ENCODE measurements at places on chromosomes 2 and 18. TPM values are rescaled to one million over a fixed set of nuclear protein-coding genes. Genes with fewer than 3 reads are reported as not detected.

DNA sequence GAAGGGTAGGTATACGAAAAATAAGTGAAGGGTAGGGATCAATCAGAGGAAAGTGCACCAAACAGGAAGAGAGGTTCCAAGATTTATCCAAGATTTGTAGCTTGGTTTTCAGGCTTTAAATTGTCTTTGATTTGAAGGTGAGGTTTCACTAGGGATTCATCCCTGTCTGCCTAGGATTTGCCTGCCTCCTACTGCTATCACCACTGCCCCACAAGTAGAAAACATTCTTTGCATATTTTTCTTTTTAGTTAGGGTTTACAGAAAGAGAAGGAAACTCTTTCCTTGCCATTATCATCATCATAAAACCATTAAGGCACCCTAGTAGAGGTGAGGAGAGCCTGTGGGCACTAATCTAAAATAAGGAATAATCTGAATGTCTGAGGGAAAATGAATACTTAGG is 45.8 kb upstream of the TANC1 start:
- no peak for DNase-seq
- no peak overlapping the region for H3K4me3 ChIP-seq
- H3K4me1 ChIP-seq = no peaks in the 10 kb centered on the region
- no peaks in the 10 kb centered on the region for H3K36me3 ChIP-seq
- H3K27ac ChIP-seq = no peak overlapping the region

GRCh38 chr18:77316008-77316407 is 66.4 kb downstream of the GALR1 start:
- H3K4me1 ChIP-seq = no peaks in the 10 kb centered on the region
- DNase-seq = no peak
- H3K4me3 ChIP-seq = no peak overlapping the region
- H3K36me3 ChIP-seq = no peaks in the 10 kb centered on the region

- no peak overlapping the region for H3K4me3 ChIP-seq
- peaks cover 9% of the 10 kb centered on the region for H3K4me1 ChIP-seq
- no peak for DNase-seq
Measured at GRCh38 chr2:181348107-181348837, 108.9 kb upstream of the ITGA4 start.

DNA sequence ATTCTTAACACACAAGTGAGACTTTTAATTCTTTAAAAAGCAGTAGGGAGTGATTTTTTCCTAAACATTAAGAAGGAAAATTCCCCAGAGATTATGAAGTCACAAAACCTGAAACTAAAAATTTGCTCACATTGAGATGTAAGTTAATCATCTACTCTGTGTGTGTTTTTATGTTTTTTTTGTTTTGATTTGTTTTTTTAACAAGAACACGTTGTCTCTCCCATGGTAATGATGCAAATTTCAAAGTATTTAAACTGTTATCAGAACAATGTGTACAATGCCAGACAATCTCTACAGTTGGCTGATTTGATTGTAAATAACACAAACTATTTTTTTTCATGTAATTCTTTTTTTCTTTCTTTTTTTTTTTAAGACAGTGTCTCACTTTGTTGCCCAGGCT is 71.5 kb downstream of the COLEC12 start:
- no peak for DNase-seq
- H3K4me1 ChIP-seq = peaks cover 7% of the 10 kb centered on the region
- H3K36me3 ChIP-seq = no peaks in the 10 kb centered on the region

- H3K27ac ChIP-seq = no peak overlapping the region
- no peak for DNase-seq
- no peaks in the 10 kb centered on the region for H3K27me3 ChIP-seq
Measured at GRCh38 chr2:234682492-234683228, 185.8 kb upstream of the ARL4C start.

DNA sequence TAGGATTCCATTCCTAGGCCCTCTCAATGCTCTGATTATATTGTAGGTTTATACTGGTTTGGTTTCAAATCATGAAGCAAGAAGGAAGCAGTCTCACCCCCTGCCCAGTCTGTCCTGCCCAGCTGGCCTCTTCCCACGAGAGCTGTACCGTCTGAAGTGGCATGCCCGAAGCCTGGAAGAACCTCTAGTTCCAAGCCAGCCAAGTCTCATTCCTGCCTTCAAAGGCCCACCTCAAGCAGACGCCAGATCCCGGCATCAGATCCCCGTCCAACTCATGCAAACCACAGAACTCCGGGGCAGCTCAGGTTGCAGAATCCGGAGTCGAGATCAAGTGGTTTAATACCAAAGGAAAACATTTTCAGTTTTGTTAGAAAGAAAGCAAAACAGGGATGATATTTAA is 234.4 kb downstream of the LPIN1 start:
- no peak overlapping the region for H3K4me3 ChIP-seq
- no peaks in the 10 kb centered on the region for H3K27me3 ChIP-seq

- H3K27ac ChIP-seq = no peak overlapping the region
- no peak overlapping the region for H3K4me3 ChIP-seq
- no peaks in the 10 kb centered on the region for H3K36me3 ChIP-seq
- peaks cover 16% of the 10 kb centered on the region for H3K27me3 ChIP-seq
- no peak for DNase-seq
Measured at GRCh38 chr2:240789051-240789453, 31.0 kb downstream of the KIF1A start.

- no peak overlapping the region for H3K4me3 ChIP-seq
- no peaks in the 10 kb centered on the region for H3K4me1 ChIP-seq
- H3K36me3 ChIP-seq = no peaks in the 10 kb centered on the region
- DNase-seq = no peak
- H3K27me3 ChIP-seq = no peaks in the 10 kb centered on the region
Measured at GRCh38 chr18:69691008-69691760, 256.5 kb downstream of the CD226 start.

- no peak for DNase-seq
- H3K27me3 ChIP-seq = no peaks in the 10 kb centered on the region
- H3K27ac ChIP-seq = no peak overlapping the region
- H3K4me3 ChIP-seq = no peak overlapping the region
- peaks cover 2% of the 10 kb centered on the region for H3K36me3 ChIP-seq
- H3K4me1 ChIP-seq = peaks cover 2% of the 10 kb centered on the region
Measured at GRCh38 chr2:95380280-95380679, 22.2 kb upstream of the FAHD2A start.

DNA sequence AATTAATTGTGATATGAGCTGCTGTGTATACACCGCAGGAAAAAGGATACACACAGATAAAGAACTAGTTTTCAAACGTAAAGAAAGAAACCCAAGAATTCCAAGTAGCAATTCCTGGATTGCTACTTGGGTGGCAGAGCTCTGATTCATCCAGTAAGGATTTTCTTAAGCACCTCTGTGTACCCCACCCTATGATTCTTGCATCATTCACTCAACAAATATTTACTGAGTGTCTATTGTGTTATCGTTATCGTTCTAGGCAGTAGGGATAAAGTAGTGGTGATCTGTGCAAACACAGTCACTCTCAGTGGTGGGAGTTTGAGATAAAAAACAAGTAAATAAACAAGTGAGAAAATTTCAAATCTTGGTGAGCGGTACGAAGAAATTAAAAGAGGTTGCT is 4.9 kb upstream of the TMEM200C start:
- H3K4me1 ChIP-seq = peaks cover 14% of the 10 kb centered on the region
- H3K27ac ChIP-seq = no peak overlapping the region
- H3K4me3 ChIP-seq = no peak overlapping the region
- peaks cover 26% of the 10 kb centered on the region for H3K27me3 ChIP-seq

GRCh38 chr18:31555971-31556747 is 35.5 kb upstream of the TTR start:
- H3K27me3 ChIP-seq = no peaks in the 10 kb centered on the region
- no peak overlapping the region for H3K4me3 ChIP-seq
- peak; percentile 29 for DNase-seq
- no peaks in the 10 kb centered on the region for H3K4me1 ChIP-seq

- no peaks in the 10 kb centered on the region for H3K36me3 ChIP-seq
- no peaks in the 10 kb centered on the region for H3K27me3 ChIP-seq
- H3K27ac ChIP-seq = peak overlapping the region; percentile 84
- H3K4me3 ChIP-seq = peak overlapping the region; percentile 85
- peak; percentile 51 for DNase-seq
- H3K4me1 ChIP-seq = peaks cover 5% of the 10 kb centered on the region
Measured at GRCh38 chr2:172427990-172428831, 825 bp downstream of the ITGA6 start.

- H3K27ac ChIP-seq = peak overlapping the region; percentile 90
- H3K36me3 ChIP-seq = no peaks in the 10 kb centered on the region
- H3K4me1 ChIP-seq = peaks cover 24% of the 10 kb centered on the region
- no peak for DNase-seq
- no peaks in the 10 kb centered on the region for H3K27me3 ChIP-seq
- peak overlapping the region; percentile 77 for H3K4me3 ChIP-seq
Measured at GRCh38 chr2:9004338-9005204, 1.1 kb upstream of the MBOAT2 start.

- no peak overlapping the region for H3K27ac ChIP-seq
- H3K4me3 ChIP-seq = no peak overlapping the region
- no peaks in the 10 kb centered on the region for H3K36me3 ChIP-seq
- H3K4me1 ChIP-seq = no peaks in the 10 kb centered on the region
- no peak for DNase-seq
Measured at GRCh38 chr18:24837066-24837465, 376.6 kb downstream of the HRH4 start.

DNA sequence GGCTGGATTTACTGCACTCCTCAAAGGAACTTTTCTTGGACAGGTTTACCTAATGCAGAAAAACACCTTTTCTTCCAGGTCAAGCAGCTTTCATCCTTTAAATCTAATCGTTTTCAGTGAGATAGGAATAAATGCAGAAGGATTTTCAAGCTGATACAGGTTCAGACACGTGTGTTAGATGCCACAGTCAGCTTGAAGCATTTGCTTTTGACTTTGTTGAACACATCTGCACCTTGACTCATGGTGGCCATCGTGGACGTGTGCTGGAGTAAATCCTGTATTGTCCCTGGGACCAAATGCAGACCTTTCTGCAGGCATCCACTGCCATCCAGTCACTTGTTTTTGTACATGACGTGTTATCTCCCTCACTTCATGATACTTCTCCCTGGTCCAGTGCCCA is 61.9 kb downstream of the KLHL29 start:
- no peak overlapping the region for H3K4me3 ChIP-seq
- H3K27me3 ChIP-seq = no peaks in the 10 kb centered on the region
- H3K27ac ChIP-seq = no peak overlapping the region
- H3K4me1 ChIP-seq = no peaks in the 10 kb centered on the region
- no peak for DNase-seq
- no peaks in the 10 kb centered on the region for H3K36me3 ChIP-seq

DNA sequence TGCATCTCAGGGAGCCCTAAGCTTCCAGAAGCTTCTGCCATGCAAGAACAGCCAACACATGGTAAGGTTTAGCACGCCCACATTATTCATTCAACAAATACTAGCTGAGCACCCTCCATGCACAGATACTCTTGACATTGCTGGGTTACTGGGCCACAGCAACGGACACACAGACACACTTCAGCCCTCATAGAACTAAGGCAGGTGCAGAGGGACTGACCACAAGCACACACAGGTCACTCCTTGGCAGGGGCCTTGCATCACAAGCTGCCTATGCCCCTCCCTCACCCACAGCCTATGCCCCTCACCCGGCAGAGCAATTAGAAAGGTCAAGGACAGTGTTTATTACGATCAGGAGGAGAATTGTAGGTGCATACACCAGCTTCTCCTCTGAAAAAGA is 15.8 kb downstream of the SLC14A2 start:
- no peak overlapping the region for H3K4me3 ChIP-seq
- no peak for DNase-seq
- no peak overlapping the region for H3K27ac ChIP-seq
- H3K36me3 ChIP-seq = no peaks in the 10 kb centered on the region

- DNase-seq = no peak
- H3K27ac ChIP-seq = no peak overlapping the region
- H3K4me1 ChIP-seq = no peaks in the 10 kb centered on the region
- H3K36me3 ChIP-seq = no peaks in the 10 kb centered on the region
- no peaks in the 10 kb centered on the region for H3K27me3 ChIP-seq
Measured at GRCh38 chr2:8312861-8313830, 368.7 kb upstream of the ID2 start.

- H3K27me3 ChIP-seq = no peaks in the 10 kb centered on the region
- DNase-seq = peak; percentile 71
- no peaks in the 10 kb centered on the region for H3K36me3 ChIP-seq
Measured at GRCh38 chr2:42025151-42025582, 22.7 kb upstream of the PKDCC start.

DNA sequence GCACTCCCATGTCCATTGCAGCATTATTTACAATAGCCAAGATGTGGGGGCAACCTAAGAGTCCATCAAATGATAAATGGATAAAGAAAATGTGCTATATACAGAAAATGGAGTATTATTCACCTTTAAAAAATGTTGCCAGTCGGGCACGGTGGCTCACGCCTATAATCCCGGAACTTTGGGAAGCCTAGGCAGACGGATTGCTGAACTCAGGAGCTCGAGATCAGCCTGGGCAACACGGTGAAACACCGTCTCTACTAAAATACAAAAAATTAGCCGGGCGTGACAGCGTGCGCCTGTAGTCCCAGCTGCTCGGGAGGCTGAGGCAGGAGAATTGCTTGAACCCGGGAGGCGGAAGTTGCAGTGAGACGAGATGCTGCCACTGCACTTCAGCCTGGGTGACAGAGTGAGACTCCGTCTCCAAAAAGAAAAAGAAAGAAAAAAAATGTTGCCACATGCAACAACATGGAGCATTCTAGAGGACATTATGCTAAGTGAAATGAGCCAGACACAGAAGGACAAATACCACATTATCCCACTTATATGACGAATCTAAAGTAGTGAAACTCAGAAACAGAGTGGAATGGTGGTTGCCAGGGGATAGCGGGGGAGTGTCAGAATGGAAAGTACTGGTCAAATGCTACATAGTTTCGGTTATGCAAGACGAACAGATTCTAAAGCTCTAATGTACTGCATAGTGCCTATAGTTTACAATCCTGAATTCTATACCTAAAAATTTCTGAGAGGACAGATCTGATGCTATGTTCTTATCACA is 1385.6 kb upstream of the TMEFF2 start:
- DNase-seq = no peak
- no peak overlapping the region for H3K4me3 ChIP-seq
- no peak overlapping the region for H3K27ac ChIP-seq
- no peaks in the 10 kb centered on the region for H3K4me1 ChIP-seq
- H3K27me3 ChIP-seq = no peaks in the 10 kb centered on the region

DNA sequence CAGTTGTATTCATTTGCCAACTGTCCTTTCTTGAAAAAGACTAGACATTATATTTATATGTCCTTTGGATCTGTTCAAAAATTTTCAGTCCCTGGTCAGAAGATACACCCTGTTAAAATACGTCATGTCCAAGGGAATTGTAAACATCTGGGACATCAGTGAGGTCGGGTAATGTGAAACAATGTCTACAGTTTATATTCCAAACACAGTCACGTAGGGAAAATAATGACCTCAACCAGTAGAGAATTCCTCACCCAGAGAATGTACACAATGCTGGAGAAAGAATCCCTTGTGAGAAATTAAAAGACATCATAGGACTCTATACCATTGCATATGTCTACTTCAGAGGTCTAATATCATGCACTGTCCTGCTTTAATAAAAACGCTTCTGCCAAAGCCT is 888.0 kb upstream of the CHAC2 start:
- H3K27me3 ChIP-seq = no peaks in the 10 kb centered on the region
- no peak overlapping the region for H3K4me3 ChIP-seq
- H3K4me1 ChIP-seq = no peaks in the 10 kb centered on the region
- DNase-seq = no peak

GRCh38 chr2:151264157-151264825 is 2.6 kb upstream of the RBM43 start:
- no peak for DNase-seq
- H3K4me1 ChIP-seq = no peaks in the 10 kb centered on the region
- H3K36me3 ChIP-seq = no peaks in the 10 kb centered on the region
- H3K4me3 ChIP-seq = no peak overlapping the region

- H3K4me1 ChIP-seq = peaks cover 14% of the 10 kb centered on the region
- H3K4me3 ChIP-seq = no peak overlapping the region
- no peak overlapping the region for H3K27ac ChIP-seq
Measured at GRCh38 chr18:76981396-76981968, 151.1 kb downstream of the MBP start.

Gene ANKRD30BL
- total RNA-seq = not detected

Gene CPS1
- total RNA-seq = 4.2 TPM

Gene SCN2A
- total RNA-seq = 0.07 TPM

Gene SERPINB7
- not detected for total RNA-seq

Gene TMEM182
- 214 TPM for total RNA-seq

Gene PAIP2B
- 61.9 TPM for total RNA-seq
